ENCODE measurements at places on chromosomes 12 and 14.

DNA sequence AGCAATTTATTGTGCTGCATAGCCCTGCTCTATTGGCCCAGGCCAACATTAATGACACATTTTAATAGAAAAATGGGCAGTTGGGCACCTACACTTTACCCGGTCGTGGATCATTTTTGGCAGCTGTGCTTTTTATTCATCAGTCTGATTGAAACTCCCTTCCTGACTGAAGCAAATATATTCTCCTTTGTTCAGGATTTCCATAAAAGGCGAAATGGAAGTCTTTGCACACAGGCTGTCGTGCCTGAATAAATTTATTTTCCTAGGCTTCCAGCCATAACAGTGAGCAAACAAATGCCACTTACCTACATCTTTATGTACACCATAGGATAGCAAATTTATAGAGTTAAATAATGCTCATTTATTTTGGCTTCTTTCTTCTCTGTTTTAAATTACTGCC is 480.7 kb upstream of the DCN start:
- DNase-seq: no peak

DNA sequence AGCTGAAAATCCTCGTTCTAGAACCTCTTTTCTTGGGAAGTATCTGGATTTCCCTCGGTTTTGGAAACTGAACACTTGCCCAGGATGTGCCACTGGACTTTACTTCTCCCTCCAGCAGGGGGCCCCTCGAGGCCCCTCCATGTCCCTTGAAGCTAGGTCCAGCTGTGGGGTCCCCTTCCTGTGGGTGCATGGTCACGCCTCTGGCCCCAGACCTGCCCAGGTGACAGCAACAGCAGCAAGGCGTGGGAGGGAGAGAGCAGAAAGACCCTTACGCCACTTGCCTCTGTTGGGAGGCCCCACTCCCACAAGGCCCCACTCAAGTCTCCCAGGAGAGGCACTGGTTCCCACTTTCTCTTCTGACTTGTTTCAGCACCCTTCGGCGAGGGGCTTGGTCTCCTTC is 3.1 kb downstream of the SLC25A29 start:
- no peak for DNase-seq

- DNase-seq: no peak
These were observed 1.4 kb upstream of the HMGA2 start for GRCh38 chr12:65822732-65823512.

DNA sequence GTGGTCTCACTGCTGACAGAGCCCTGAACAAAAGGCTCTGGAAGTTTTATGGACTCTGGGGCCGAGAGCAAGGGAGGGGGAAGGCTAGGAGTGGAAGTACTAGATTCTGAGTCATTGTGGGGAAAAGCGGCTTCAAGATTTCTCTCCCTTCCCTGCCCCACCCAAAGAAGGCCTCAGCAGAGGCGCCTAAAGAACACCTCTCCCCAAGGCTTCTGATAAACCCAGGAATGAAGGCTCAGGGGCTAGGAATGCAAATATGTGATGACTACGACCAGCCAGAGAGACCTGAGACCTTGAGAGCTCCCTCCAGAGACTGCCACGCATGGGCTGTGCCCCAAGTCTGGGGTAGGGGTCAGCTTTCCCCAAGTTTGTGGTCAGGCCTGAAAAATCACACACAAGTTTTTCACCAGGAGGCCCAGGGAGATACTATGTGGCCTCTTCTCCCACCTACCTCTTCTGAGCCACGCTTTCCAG is 130.7 kb upstream of the HIF1A start:
- DNase-seq: no peak

DNA sequence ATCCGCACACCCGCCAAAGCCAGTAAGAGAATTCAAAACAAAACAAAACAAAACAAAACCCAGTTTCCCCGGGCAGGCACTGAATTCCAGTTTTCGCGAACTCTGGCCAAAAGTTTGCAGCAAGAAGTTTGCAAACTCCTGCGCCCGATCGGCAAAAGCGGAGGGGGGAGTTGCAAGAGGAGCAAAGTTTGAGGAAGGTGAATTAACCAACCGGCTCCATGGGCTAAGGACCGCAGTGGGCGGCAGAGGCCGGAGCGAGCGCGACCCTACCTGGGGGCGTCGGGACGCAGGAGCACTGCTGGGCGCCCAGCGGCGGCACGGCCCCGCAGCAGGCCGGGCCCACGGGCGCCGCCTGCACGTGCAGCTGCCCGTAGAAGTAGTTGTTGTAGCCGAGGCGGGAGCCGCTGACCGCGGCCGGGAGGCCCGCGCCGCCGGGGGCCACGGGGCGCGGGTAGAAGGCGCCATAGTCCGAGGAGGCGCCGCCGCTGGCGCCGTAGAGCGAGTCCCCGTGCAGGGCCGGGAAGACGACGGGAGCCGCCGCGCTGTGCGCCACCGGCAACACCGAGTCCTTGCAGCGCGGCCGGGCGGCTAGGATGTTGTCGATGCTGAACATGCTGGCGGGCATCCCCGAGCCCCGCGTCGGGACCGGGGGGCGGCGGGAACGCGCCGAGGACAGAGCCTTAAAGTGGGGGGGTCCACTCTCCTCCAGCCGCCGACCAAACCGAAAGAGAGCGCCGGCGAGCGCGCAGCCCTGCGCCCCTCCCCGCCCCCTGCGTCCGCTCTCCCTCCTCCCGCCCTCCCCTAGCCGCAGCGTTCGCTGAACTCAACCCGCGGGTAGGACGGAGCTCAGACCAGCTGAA is at the start of gene GSC:
Gene GSC (minus strand): TSS at position 723 of the 860 bp plus-strand sequence. CDS start 98 bp downstream, at position 625.
- DNase-seq: no peak

GRCh38 chr14:63343878-63344277 is 25.1 kb upstream of the GPHB5 start:
- DNase-seq: no peak

DNA sequence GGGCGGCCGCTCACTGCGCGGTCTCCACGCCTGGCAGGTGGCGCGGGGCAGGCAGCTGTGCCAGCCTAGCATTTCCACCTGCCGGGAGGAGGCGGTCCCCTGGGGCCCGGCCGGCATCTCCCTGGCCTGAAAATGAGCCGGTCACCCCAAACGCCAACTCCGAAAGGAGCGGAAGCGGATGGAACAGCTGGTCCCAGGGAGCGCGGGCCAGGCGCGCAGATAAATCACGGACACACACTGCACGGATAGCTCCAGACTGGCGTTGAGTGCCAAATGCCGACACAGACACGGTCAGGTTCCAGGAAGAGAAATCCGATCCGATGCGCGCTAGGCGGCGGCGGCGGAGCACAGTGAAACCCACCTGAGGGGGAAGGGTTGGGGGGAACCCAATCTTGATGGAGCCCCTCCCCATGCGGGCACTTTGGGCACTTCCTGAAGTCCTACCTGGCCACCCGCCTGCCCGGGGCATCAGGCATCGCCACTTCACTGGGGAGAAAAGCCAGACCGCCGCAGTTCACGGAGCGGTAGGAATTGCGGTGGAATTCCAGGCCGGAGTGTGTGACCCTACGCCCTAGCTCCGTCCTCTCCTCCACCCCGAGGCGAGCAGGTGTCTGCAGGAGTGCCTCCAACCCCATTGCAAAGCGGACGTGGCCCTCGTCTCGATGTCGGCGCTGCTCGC is 624 bp upstream of the PLEKHD1 start:
- no peak for DNase-seq

GRCh38 chr14:64695071-64695470 is 9.2 kb upstream of the PLEKHG3 start:
- no peak for DNase-seq

- DNase-seq: no peak
These were observed 17.3 kb downstream of the ARID4A start for GRCh38 chr14:58315606-58316005.

DNA sequence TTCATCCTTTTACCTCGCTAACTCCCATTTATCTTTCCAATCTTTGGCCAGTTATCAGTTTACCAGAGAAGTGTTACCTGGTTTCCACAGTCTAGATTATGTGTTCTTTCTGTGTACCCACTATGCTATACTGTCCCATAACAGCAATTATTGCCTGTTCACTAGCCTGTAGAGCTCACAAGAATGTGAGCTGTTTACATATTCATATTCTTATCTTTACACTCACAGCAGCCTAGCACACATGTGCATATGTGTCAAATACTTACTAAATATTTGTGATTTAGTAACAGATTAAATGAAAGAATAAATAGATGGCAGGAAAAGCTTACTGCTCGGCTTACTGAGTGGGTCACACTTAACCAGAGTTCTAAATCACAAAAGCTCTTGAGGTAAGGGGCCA is 97.8 kb downstream of the NOVA1 start:
- no peak for DNase-seq

GRCh38 chr14:92519246-92520101 is 5.9 kb downstream of the RIN3 start:
- DNase-seq: no peak

- no peak for DNase-seq
These were observed 141.4 kb upstream of the TMPO start for GRCh38 chr12:98374007-98374406.

DNA sequence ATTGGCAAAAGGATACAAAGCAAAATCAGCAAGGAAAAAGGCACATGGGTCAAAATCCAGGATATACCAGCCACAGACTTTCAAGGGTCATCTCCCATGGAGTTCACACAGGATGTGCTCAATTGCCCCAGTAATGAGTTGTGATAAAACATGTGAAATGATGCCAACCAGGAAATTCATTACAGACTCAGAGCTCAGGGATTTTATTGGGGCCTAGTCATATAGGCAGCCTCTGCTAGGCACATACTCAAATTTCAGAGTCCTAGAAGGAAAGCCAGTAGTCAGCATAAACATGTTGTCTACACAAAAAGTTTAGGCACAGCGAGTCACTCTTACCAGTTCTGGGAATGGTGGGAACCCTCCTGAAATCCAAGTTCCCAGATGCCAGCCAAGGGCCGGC is 64.4 kb upstream of the OSBPL8 start:
- no peak for DNase-seq

DNA sequence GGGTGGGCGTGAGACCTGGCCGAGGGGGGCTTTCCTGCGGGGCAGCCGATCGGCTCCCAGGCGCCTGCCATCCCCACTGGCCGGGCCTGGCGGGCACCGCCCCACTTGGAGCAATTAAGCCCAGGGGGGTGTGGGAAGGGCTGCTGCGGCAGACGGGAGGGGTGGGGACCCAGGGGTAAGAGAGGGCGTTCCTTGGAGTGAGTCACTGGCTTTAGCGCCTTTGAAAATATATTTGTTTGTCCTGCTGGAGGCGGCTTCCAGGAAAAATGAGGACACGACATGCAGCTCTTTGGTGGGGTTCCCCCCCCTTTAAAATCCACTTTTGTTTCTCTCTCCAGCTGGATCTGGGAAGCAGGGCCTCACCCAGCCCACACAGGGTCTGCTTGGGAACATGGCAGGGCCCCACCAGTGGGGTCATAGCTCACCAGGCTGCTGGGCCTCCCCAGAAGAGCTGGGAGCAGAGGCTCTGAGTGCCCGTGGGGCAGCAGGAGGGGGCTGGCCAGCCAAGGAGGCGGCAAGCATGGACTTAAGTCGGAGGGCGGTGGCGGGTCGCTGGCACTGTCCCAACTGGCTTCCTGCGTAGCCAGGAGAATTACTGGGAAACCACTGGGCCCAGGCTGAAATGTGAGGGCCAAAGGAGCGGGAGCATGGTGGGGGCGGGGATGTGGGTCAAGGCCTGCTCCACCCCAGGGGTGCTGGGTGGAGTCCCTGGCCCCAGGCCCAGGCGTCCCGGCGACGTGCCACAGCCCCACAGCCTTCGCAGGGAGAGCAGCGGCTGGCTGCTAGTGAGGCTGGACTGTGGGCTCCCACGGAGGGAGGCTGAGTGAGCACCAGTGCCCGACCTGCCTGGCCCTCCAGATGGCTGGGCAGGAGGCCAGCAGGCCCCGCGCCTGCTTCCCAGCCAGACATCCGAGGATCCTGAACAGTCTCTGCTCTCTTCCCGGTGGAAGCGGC is 128.0 kb downstream of the RFLNA start:
- DNase-seq: no peak

DNA sequence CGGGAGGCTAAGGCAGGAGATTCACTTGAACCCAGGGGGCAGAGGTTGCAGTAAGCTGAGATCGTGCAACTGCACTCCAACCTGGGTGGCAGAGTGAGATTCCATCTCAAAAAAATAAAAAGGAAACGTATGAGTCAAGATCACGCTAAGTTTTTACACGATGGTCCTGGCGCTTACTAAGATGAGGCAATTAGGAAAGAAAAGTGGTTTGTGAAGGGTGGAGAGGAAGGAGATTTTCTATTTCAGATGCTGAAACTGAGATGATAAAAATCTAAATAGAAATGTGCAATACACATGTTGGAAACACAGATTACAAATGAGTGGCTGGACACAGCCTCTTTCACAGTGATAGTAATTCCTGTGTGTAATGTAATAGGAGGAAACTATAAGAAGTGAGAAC is 63.2 kb downstream of the KDM5A start:
- no peak for DNase-seq

DNA sequence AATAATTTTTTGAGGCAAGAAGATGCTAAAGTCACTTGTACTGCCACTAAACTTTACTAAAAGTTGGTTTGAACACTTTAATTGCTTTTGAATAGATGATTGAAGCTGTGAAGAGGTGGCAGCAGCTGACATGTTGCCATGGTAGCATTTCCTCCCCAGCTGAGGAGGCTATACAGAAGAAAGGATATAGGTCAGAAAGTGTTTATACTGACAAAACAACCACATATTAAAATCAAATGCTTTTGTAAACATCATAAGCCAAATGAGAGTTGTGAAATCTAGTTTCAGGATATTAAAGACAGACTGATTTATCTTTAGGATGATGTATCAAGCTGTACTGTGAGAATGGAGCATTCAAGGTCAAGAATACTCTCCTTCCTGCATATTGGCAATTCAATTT is 41.7 kb downstream of the TSPAN19 start:
- no peak for DNase-seq

DNA sequence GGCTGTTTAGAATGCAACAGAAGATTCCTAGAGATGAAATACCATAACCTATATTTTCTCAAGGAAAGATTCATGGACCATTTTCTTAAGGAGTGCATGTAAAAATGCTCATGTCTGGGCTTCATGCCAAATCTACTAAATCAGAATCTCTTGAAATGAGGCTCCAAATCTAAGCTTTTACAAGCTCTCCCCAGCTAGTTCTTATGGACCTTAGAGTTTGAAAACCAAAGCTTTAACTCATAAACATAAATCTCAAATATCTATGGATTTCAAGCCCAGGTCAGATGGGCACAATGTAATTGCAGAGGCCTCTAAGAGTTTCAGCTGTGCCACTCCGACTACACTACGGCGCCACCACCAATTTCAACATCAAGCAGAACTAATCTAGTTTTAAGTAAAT is 117.3 kb upstream of the CAND1 start:
- DNase-seq: no peak

Data from activated CD8-positive, alpha-beta memory T cell treated with anti-CD3 and anti-CD28 coated beads for 1 hour (primary cell).